Neural crest cell (in vitro differentiated cells): ENCODE measurements at places on chromosomes 2 and 18. TPM values are rescaled to one million over a fixed set of nuclear protein-coding genes. Genes with fewer than 3 reads are reported as not detected.

FBXO15 gene
- total RNA-seq: 1.7 and 2.7 TPM in 2 replicates

DNA sequence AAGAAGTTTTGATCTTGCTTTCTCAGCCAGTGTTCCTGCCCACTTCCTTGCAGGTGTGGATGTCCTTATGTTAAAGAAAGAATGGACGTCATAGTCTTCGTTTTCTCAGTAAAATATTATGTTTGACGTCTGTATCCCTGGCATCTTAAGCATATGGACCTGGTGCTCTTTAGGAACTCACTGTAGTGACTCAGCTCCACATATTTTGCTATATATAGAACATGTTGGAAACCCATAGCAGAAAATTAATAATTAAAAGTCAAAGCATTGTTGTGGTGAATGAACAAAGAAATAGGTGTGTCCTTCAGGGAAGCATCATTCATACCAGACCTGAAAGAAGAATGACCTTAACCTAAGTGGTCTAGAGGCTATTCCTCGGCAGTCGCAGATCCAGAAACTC lies 196.1 kb downstream of the MCFD2 start:
- H3K36me3 ChIP-seq: peaks cover 19% of the 10 kb centered on the region
- no peak overlapping the region for H3K4me3 ChIP-seq
- H3K4me1 ChIP-seq: peaks cover 35% of the 10 kb centered on the region
- H3K27ac ChIP-seq: no peak overlapping the region
- H3K27me3 ChIP-seq: no peaks in the 10 kb centered on the region

FARP2 gene
- total RNA-seq: 34.4 and 36.1 TPM in 2 replicates

GRCh38 chr18:4986066-4986465 lies 211.0 kb downstream of the AKAIN1 start:
- DNase-seq: no peak
- H3K36me3 ChIP-seq: peaks cover 8% of the 10 kb centered on the region
- H3K27ac ChIP-seq: no peak overlapping the region
- no peaks in the 10 kb centered on the region for H3K27me3 ChIP-seq
- peaks cover 7% of the 10 kb centered on the region for H3K4me1 ChIP-seq

DNA sequence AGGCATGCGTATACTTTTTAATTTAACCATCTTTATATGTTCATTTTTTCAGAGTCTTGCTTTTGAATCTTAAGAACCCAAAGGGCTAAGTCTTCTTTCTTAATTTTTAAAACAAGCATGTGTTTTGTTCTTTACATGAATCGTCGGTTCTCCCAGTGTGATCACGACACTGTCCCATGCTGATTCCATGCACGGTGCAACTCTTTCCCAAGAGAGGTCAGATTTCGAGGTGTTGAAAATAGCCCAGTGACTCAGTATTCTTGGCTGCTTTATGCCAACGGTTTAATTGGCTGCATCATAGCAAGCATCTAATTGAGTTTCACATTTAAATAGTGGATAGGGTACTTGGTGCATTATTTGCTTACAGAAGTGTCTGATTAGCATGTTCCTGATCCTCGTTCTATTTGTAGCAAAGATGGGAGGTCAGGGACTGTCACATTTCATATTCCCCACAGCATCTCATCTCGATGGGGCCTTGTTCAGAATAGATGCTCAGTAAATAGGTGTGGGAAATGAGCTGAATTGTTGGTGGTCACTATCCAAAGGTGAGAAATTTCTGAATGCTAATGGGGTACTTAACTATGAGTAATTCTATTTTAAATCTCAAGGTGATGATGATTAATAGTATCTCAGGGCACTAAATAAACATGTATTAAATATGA lies 2.8 kb downstream of the NPAS2 start:
- peak overlapping the region; percentile 14 for H3K4me3 ChIP-seq
- no peaks in the 10 kb centered on the region for H3K36me3 ChIP-seq
- peaks cover 60% of the 10 kb centered on the region for H3K27me3 ChIP-seq
- H3K4me1 ChIP-seq: peaks cover 16% of the 10 kb centered on the region

DNA sequence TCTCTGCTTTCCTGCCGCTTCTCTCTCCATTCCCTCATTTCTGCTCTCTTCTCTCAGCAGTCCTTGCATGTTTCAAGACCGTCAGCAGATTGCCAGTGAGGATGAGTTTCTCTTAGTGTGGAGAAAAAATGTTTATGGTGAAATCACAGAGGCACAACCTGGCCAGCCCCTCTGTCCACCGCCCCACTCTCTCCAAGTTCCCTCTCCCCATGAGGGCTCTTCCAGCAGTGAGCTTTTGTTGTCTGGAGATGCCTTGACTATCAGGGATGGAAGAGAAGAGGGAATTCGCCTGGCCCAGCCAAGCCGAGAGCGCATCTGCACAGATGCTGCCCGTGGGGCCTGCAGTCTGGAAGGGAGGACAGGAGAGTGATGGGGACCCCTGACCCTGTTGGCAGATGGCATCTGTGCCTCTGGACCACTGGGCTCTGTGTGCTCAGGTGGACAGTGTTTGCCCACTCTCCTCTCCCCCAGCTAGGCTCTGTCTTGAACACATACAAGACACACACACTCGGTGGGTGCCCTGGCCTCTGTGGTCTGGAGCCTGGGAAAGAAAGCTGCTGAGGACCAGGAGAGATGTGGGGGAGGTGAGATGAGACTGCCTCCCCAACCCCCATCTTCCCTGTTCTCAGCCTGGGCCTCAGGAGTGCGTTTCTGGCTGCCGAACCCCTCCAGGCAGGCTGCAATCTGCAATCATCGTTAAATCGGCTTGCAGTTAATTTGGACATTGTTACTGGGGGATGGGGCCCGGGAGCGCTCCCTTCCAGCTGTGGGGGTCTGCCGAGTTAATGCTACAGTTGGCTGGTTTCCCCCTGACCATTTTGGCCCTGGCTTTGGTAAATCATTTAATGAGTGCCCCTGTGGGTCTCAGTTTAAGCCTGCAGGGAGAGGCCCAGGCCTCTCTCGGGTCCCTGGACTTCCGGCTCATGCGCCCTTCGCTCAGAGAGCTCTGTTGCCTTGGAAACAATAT lies 4.5 kb downstream of the ITM2C start:
- no peaks in the 10 kb centered on the region for H3K27me3 ChIP-seq
- peak overlapping the region; percentile 83 for H3K27ac ChIP-seq
- peak overlapping the region; percentile 82 for H3K4me3 ChIP-seq
- no peaks in the 10 kb centered on the region for H3K36me3 ChIP-seq
- DNase-seq: no peak

THSD7B gene
- total RNA-seq: 0.16 and 0.19 TPM in 2 replicates

DNA sequence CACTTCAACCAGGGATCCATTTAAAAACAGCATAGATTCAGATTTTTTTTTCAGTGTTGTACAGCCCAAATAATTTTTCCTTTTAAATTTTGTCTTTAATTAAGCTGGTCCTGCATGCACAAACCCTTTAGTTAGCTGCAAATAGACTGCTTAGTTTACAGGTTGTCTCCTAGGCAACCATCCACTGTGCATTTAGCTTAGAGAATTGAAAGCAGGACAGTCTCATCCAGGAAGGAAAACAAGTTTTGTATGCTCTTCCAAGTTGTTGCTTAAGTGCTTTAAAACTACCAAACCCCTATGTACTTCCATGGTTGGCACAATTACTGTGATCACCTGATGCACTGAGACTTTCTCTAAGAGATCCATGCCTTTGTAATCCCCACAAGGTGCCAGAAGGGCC lies at the start of gene MAP3K19:
TSS of gene MAP3K19 (minus strand) at position 148 of the 400 bp plus-strand sequence. CDS start 22,800 bp downstream, outside the sequence.
- H3K27ac ChIP-seq: no peak within 1 kb of the TSS
- H3K36me3 ChIP-seq: no peaks in the 10 kb centered on the region
- H3K27me3 ChIP-seq: peaks cover 4% of the 10 kb centered on the region
- peaks cover 22% of the 10 kb centered on the region for H3K4me1 ChIP-seq
- no peak for DNase-seq
- no peak within 1 kb of the TSS for H3K4me3 ChIP-seq

GRCh38 chr2:81355436-81355835 lies 1050.9 kb upstream of the LRRTM1 start:
- H3K27ac ChIP-seq: no peak overlapping the region
- no peaks in the 10 kb centered on the region for H3K4me1 ChIP-seq
- H3K4me3 ChIP-seq: no peak overlapping the region
- no peak for DNase-seq
- H3K36me3 ChIP-seq: peaks cover 3% of the 10 kb centered on the region
- H3K27me3 ChIP-seq: no peaks in the 10 kb centered on the region

SCN3A gene
- 3.7 and 4.9 TPM in 2 replicates for total RNA-seq

SPC25 gene
- 39.3 and 40.8 TPM in 2 replicates for total RNA-seq

DNA sequence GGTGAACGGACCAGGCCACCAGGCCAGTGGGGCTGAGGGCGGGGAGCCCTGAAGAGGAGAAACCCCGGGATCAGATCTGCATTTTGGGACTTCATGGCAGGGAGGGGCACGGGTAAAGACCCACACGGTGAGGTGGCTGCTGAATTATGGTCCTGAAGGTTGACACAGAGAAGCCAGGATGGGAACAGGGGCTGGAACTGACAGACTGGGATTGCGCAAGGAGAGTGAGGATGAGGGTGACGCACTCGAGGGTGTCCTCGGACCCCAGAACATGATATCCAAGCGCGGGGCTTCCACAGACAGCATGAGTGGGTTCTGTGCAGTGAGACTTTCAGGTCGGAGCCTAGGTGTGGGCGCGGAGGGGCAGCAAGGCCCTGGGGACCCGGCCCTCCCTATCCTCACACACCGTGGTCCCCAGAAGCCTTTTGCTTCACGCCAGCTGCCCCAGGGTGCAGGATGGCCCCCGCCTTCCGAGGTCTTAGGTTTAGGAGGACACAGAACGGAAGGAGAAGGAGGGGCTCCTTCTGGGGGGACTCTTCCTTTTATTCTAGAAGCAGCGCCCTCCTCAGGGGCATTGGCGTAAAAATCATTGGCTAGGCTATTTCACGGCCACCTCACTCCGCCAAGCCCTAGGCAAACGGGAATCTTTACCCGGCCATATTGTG lies 416.8 kb upstream of the HS6ST1 start:
- no peak for DNase-seq
- H3K27me3 ChIP-seq: no peaks in the 10 kb centered on the region
- no peak overlapping the region for H3K4me3 ChIP-seq
- H3K4me1 ChIP-seq: peaks cover 12% of the 10 kb centered on the region
- no peaks in the 10 kb centered on the region for H3K36me3 ChIP-seq

DNA sequence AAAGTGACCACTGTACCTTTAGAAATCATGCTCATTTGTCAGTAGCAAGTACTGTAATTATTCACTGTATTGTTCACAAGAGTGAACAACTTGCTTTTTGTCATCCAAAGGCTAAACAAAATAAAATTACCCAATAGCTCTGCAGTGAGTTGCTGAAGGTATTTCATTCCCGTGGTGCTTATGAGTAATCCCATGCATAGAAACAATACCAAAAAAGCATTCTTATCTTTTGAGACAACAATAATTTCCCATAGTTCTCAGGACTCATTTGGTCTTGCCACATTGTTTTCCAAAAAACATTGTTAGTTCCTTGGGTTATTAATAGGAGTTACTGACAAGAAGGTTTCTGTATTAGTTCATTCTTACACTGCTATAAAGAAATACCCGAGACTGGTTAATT lies 503.2 kb upstream of the FAM98A start:
- DNase-seq: no peak
- H3K36me3 ChIP-seq: no peaks in the 10 kb centered on the region
- peaks cover 5% of the 10 kb centered on the region for H3K4me1 ChIP-seq

GRCh38 chr2:175007510-175007909 lies 2.3 kb upstream of the CHN1 start:
- H3K27me3 ChIP-seq: peaks cover 15% of the 10 kb centered on the region
- H3K4me3 ChIP-seq: peak overlapping the region; percentile 54

GRCh38 chr2:234130777-234131181 lies 80.3 kb downstream of the SPP2 start:
- no peaks in the 10 kb centered on the region for H3K36me3 ChIP-seq
- no peak overlapping the region for H3K27ac ChIP-seq
- DNase-seq: no peak

GRCh38 chr18:49155410-49155809 lies 204.6 kb upstream of the SMAD7 start:
- H3K4me1 ChIP-seq: no peaks in the 10 kb centered on the region
- H3K27ac ChIP-seq: no peak overlapping the region
- H3K4me3 ChIP-seq: no peak overlapping the region
- no peaks in the 10 kb centered on the region for H3K27me3 ChIP-seq
- H3K36me3 ChIP-seq: peaks cover 14% of the 10 kb centered on the region
- DNase-seq: no peak

DNA sequence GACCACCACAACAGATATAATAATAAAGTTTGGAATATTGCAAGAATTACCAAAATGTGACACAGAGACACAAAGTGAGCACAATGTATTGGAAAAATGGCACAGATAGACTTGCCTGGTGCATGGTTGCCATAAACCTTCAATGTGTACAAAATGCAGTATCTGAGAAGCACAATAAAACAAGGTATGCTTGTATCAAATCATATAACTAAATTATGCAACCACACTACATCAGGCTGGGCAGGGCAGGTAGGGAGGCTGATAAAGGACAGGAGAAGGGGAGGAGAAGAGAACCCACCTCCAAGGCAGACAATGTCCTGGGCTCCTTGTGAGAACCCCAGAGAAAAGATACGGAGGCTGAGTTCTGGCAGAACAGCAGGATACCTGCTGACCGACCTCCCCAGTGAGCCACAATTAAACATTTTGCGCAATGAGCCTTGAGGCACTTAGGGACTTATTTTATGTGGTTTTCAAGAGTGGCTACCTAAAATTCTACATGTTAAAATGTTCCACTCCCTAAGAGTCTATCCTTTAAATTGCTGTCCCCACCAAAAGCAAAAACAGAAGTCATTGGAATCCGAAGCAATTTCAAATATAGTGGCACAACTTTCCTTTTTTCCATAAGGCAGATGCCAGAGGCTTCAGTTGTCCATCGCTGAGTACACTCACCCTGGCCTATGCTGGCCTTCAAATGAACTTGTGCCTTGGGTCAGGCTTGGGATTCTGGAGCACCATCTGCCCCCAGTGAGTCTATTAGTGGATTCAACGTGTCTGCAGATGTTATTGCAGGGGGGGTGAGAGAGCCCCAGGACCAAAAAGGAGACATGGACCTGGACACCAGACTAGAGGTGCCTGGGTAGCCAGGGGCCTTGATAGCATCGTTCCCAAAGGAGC lies 16.8 kb downstream of the WDFY1 start:
- peaks cover 4% of the 10 kb centered on the region for H3K4me1 ChIP-seq
- no peak overlapping the region for H3K4me3 ChIP-seq
- H3K27me3 ChIP-seq: no peaks in the 10 kb centered on the region
- DNase-seq: no peak
- H3K27ac ChIP-seq: no peak overlapping the region

DNA sequence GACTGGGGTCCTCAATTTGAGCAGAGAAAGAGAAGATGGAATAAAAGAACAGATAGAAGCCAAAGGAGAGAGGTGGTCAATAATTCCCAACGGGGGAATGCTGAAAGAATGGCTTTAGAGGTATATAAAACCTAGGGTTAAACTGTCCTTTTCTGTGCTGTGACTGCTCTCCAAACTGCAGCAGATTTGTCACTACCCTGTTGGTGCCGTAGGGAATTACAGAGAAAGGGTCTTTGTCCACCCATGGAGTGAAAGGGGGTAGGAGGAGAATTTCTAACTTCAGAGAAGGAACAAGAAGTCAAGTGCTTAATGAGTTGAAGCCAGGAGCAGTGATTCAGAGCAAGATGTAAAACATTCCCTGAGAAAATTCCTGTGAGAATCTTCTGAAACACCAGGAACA lies 486.5 kb downstream of the NUP35 start:
- H3K27me3 ChIP-seq: no peaks in the 10 kb centered on the region
- peaks cover 12% of the 10 kb centered on the region for H3K4me1 ChIP-seq
- H3K4me3 ChIP-seq: no peak overlapping the region
- no peak for DNase-seq
- H3K36me3 ChIP-seq: no peaks in the 10 kb centered on the region

ZNF514 gene
- total RNA-seq: 22.6 and 28.0 TPM in 2 replicates

GRCh38 chr2:151265991-151266390 lies 4.3 kb upstream of the RBM43 start:
- no peak overlapping the region for H3K4me3 ChIP-seq
- H3K27me3 ChIP-seq: no peaks in the 10 kb centered on the region
- no peak overlapping the region for H3K27ac ChIP-seq
- DNase-seq: no peak

RHOB gene
- 146 and 150 TPM in 2 replicates for total RNA-seq

CHRNA1 gene
- total RNA-seq: 0.14 TPM in 1 of 2 replicates, not detected in the other

FAM124B gene
- total RNA-seq: not detected in 2 replicates
